Activated CD4-positive, CD25-positive, alpha-beta regulatory T cell treated with anti-CD3 and anti-CD28 coated beads, Interleukin-2, amount 50 U/mL, for 24 hours (primary cell): ENCODE measurements at places on chromosomes 11 and 22.

DNA sequence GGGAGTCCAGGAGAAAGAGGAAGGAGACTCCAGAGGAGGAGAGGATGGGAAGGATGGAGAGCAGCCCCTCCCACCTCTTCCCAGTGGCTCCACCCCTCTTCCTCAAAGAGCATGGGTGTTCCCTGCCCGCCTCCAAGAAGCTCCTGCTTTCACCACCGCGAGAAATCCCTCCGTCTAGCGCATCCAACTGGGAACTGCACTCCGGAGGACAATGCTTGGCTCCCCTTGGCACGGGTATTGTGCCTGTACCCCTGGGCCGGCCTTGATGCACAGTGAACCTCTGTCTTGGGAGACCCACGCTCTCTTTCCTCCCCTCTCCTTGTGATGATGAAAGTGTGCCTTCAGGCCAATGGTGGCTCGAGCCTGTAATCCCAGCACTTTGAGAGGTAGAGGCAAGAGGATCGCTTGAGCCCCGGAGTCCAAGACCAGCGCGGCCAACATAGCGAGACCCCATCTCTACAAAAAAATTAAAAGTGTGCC lies 14.9 kb upstream of the ADA2 start:
- ATAC-seq: no peak

DNA sequence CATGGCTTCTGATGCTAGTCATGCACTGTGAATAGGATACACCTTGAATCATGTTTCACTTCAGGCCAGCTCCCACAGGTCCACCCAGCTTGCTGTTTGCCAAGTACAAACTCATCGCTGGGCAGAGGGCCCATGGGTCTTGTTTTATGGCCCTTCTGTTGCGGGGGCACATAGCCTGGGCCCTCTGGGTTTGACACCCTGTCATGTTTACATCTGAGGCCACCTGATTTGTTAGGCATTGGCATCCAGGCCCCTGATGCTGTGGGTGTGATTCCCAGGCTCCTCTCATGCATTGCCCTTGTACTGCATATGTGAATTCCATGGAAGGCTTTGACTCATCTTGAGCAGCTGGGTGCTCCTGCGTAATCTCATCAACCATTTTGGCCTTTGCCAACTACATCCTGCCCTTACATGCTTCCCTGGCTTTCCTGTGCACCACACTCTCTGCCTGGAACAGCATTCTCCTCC lies 32.6 kb downstream of the PPFIBP2 start:
- ATAC-seq: no peak

- ATAC-seq: no peak
Observed at GRCh38 chr22:17201285-17201945, 17.8 kb downstream of the ADA2 start.

GRCh38 chr11:45983471-45983845 lies 61.0 kb downstream of the LARGE2 start:
- no peak for ATAC-seq

GRCh38 chr22:24836282-24836681 lies 30.3 kb downstream of the SGSM1 start:
- ATAC-seq: no peak

DNA sequence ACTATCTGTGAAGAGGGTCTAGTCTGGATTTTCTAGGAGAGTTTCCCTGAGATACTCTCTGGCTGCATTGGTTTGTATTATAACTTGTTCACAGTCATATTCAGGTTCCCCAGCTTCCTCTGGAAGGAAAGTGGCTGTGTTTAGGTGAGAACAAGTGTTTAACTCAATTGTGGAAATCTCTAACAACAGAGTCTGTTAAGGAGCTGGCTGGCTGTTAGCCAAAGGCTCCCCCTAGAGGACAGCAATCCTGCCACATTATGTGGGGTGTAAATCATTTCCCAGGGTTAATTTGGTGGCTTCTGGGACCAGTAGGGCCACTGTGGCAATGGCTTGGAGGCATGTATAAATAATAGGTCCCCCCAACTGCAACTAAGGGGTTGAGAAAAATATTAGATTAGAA lies 18.4 kb downstream of the MS4A6E start:
- ATAC-seq: no peak

- no peak for ATAC-seq
Observed at GRCh38 chr11:59025097-59025496, 61.0 kb upstream of the GLYATL1B start.

DNA sequence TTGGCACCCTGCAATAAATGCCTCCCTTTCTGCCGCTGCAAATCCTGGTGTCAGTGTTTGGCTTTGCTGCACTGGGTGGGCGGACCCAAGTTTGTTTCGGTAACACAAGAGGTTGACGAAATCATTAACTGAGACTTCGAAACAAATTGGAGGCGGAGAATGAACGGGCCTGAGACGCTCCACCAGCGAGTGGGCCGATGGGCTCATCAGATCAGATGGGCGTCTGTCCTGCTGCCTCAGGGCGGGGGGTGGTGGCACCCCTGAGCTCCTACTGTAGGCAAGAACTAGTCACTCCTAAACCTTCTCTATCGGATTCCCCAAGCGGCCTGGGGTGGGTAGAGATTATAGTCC lies 918 bp upstream of the CAPN5 start:
- ATAC-seq: no peak

DNA sequence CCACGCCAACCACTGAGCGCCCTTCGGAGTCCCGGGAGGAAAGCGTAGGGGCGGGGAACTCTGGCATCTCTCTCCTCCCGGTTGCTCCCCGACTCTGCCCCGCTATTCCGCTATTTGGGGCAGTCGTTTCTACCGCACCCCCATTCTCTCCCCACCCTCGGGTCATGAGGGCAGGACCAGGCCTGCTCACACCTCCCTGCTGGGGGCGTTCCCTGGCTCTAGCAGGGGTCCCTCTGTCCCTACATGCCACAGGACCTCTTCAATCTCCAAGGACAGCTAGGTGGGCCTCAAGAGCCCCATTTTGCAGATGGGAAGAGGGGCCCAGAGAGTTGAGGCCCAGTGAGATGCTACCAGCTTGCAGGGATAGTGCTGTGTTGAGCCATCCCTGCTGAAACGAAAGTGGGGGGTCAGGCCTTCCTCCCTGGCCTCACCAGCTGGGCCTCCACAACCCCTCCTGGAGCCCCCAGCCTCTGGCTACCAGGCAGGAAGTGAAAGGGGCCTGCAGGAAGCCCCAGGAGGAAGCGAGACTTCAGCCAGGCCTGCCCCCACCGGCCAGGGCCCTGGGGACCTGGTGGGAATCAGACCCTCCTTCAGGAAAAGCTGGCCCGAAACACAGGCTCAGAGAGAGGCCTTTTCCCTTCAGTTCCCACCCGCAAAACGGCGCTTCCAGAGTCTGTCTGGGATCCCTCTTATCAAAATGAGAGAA lies 5.5 kb upstream of the SHISA8 start:
- ATAC-seq: no peak

DNA sequence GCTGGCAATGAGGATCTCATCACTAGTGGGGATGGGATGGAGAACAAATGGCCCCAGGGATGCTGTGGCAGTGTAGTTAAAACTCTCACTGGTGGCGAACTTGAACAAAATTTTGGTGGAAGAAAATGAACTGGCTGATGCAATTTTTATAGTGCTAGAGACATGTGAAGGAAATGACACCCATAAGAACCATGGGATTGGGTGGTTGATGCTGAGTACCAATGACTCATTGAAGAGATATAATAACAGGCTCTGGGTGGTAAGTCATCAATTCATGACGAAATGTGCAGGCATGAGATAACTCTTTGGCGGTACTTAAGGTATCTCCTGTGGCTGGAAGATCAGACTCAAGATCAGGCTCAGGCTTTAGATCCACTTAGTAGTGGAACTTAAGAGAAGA lies 172.9 kb upstream of the DDI1 start:
- ATAC-seq: no peak

- no peak for ATAC-seq
Observed at GRCh38 chr22:18133452-18133851, 16.5 kb upstream of the USP18 start.

- no peak for ATAC-seq
Observed at GRCh38 chr11:92979176-92979575, 9.7 kb downstream of the MTNR1B start.

DNA sequence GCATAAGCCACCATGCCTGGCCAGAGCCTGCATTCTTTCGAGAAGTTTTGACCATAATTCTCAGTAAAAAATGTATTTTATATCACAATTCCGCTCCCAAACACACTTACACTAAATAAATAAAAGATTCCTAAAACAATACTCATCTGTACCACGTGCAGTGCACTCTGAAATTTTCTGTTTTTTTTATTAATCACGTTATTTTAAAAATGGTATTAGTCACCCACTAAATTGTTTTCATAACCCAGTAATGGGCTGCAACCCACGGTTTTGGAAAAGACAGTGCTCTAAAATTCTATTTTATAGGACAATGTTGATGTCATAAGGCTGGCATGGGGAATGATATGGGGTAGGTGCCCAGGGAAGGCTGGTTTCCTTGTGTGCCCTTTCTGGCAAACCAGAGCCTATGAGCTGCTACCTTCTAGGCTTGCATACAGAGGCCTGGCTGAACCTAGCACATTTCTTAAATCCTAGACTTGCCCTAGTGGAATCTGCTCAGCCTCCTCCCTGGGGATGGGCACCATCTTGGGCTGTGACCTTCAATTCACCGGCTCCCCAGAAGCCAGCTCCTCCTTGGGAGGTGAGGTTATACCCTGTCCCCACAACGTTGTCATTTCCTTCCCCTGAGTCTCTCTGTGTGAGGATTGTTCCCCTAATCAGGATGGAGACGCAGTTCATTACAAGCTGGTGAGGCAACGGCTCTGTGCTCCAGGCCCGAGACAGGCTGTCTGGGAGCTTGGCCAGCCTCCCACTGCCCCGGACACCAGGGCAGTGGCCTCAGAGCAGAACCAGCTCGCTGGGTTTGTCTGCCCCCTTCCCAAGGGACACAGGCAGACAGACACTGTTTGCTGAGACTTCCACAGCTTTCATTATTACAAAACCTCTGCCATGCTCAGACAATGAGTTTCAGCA lies 116.5 kb upstream of the NAV2 start:
- no peak for ATAC-seq

GRCh38 chr22:47465222-47465621 lies 702.8 kb downstream of the TBC1D22A start:
- no peak for ATAC-seq

DNA sequence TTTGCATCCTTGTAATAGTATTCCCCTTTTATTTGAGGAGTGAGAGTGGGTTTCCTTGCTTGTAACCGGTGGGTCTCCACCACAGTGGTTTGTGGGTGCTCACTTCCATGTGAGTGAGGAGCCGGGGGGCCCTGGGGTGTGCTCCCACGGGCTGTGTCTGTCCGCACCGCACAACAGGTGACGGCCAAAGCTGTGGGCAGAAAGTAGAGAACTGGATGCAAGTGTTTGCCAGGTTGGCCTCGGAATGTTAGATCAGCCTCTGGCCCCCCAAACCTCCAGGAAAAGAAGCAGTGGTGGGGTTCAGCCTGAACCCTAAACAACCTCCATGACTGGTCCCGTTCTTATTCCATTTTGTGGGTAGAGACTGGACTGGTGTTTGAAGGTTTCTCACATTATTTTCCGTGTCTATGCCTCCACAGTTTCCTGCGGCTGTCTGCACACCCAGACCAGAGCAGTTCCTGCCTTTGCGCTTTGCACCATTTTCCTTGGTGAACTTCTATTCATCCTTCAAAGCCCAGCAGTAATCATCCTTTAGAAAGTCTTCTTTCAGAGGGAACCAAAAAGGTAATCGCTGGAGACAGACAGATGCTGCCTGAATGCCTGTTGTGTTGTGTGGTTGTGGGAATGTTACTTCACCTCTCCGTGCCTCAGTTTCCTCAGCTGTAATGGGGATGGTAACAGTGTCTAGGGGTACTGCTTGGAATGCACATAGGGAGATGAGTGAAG lies 77.2 kb downstream of the MYEOV start:
- ATAC-seq: no peak

GRCh38 chr22:29821291-29822016 lies 16.6 kb downstream of the ASCC2 start:
- peak; percentile 94 for ATAC-seq

- no peak for ATAC-seq
Observed at GRCh38 chr11:91773090-91773489, 451.5 kb upstream of the FAT3 start.

DNA sequence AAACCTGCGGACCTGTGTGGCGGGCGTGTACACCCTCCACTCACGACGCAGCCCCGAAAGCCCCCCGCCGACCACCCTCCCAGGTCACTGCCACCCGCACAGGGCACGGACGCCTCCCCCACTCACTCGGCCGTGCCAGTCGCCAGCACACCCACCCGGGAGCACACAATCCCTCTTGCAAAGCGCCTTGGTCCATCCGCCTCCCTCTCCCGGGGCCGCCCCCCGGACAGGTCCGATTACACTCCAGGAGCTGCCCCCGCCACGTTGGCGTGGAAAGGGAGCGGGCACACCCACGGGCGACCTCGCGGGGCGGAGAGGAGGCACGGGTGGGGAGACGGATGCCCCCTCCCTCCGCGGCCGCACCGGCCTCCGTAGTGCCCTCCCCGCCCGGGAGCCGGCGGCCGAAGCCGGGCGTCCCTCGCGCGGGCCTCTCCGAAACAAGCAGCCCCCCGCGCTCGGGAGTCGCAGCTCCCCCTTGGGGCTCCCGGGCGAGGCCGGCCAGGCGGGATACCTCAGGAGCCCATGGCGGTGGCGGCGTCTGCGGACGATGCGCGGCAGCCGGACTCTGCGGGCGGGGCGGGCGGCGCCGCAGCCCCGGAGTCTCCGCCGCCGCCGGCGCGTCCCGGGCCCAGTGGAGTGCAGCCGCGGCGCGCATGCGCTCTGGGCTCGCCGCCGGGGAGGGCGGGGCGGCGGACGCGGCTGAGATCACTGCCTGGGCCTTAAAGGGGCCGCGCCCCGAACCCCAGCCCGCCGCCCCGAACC lies at the start of gene TMEM184B:
TSS of gene TMEM184B (minus strand) at position 638 of the 762 bp plus-strand sequence. CDS start 25,049 bp downstream, outside the sequence.
- peak; percentile 97 for ATAC-seq

DNA sequence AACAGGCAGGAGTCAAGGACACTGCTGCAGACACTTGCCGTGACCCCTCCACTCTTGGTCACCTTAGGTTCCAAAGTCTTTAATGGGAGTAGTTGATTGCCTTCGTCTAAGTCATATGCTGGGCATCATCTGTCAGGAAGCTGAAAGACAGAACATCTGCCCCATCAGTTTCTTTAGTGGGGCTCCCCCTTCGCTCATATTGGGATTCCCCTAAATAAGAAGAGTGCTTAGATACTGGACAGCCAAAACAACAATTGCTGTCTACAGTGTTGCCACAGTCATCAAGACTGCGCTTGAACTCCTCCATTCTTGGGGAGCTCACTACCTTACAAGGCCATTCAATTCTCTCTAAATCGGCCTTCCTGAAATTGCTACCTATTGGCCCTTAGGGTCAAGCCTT lies 58.5 kb downstream of the UBASH3B start:
- ATAC-seq: peak; percentile 29

DNA sequence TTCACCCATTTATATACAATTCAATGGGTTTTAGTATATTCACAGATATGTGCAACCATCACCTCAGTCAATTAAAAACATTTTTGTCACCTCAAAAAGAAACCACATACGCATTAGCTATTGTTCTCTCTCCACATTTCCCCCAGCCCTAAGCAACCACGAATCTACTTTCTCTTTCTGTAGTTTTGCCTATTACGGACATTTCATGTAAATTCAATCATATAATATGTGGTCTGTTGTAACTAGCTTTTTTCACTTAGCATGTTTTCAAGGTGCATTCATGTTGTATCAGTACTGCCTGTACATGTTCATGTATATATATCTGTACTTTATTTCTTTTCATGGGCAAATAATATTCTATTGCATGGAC lies 104.7 kb upstream of the RRM1 start:
- peak; percentile 75 for ATAC-seq
